ENCODE measurements at places on chromosomes 16 and 17.
A peak's percentile ranks its signal among the peaks of the same experiment; 100 is the strongest.

- DNase-seq = no peak
Measured at GRCh38 chr17:40110026-40110845, 9.8 kb upstream of the NR1D1 start.

- no peak for DNase-seq
Measured at GRCh38 chr16:13873835-13874438, 46.0 kb upstream of the ERCC4 start.

GRCh38 chr16:55035956-55036355, 105.3 kb downstream of the IRX5 start:
- DNase-seq = no peak

GRCh38 chr16:63856537-63856936, 1265.3 kb downstream of the CDH11 start:
- DNase-seq = no peak

DNA sequence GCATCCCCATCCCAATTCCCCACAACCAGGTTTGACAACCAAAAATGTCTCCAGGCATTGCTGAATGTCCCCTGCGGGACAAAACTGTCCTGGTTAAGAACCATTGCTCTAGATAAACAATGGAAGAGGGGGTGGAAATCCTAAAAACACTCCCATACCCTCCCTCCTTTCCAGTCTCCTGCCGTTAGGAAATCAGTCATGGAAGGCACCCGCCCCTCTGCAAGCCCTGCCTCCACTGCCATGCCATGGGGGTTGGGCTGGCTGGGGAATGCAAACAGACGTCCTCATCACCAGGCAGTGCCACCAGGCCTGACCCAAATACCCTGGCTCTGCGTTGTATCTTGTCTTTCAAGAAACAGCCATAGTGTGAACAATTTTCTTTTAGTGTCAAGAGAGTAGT, 57.5 kb downstream of the CYTH1 start:
- DNase-seq = no peak

DNA sequence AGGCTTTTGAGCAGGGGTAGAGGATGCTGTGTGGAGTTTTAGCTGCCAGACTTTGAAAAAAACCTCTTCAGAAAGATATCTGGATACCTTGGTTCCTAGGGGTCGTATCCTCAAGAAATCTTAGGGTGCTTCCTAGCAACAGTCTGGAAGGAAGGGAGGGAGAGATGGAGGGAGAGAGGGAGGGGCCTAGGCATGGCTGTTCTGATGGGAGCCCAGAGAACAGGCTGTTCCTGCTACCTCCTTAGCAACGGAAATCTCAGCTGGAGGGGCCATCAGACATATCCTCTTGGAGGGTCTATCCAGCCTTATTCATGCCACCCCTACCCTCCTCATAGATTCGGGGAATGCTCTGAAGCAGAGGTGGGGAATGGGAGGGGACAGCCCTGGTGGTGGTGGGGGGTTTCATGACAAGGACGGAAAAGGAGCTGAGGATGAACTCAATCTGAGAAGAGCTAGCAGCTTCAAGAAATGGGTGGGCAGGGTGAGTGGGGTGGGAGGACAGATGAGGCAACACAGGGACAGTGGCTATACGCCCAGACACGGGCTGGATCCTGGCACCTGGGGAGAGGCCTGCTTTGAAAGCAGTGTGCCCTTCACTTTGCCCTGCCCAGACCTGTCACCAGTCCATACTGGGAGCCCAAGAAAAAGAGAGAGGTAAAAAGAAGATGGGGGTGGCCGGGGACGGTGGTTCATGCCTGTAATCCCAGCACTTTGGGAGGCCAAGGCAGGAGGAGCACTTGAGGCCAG, 2.9 kb upstream of the THRA start:
- no peak for DNase-seq

DNA sequence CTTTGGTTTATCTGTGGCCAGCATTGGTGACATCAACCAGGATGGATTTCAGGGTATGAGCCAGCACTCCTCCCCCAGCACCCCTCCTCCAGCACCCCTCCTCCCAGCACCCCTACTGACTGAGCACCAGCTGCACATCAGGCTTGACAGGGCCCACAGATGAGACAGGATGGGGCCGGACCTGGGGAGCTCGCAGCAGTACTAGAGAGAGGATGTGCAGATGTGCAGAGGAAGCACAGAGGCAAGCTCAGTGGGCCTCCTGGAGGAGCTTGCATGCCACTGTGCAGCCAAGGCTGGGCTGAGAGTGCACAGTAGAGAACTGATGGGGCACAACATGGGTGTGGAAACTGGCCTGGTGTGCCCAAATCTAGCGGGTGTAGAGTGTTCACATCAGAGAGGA, 16.2 kb downstream of the ITGA3 start:
- DNase-seq = no peak

DNA sequence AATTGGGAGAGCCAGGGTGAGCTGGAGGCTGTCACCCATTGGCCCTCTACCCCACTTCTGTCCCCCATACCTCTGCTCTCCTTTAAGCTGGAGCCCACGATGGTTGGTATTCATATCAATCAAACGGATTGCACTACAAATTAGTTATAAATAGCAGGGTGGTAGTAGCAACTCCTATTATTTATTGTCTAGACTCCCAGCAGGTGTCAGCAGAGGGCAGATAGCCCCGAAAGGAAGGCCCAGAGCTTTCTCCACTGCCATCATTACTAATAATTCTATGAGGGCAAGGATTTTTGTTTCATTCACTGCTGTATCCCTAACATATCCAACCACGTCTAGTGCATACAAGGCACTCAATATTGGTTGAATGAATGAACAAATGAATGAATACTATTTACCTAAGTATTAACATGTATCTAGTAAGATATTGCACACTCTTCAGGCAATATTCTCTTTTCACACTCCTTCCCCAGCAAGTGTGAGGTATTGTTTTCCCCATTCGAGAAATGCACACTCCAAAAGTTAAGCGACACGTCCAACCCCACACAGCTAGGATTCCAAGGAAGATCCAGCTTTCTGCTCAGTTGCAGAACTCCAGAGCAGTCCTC, 6.3 kb downstream of the C17orf50 start:
- DNase-seq = no peak

- DNase-seq = no peak
Measured at GRCh38 chr17:17793378-17794214, 43.2 kb downstream of the SREBF1 start.

- DNase-seq = no peak
Measured at GRCh38 chr16:47722046-47722445, 260.9 kb downstream of the PHKB start.

- no peak for DNase-seq
Measured at GRCh38 chr16:69329369-69330285, 761 bp downstream of the PDF start.

DNA sequence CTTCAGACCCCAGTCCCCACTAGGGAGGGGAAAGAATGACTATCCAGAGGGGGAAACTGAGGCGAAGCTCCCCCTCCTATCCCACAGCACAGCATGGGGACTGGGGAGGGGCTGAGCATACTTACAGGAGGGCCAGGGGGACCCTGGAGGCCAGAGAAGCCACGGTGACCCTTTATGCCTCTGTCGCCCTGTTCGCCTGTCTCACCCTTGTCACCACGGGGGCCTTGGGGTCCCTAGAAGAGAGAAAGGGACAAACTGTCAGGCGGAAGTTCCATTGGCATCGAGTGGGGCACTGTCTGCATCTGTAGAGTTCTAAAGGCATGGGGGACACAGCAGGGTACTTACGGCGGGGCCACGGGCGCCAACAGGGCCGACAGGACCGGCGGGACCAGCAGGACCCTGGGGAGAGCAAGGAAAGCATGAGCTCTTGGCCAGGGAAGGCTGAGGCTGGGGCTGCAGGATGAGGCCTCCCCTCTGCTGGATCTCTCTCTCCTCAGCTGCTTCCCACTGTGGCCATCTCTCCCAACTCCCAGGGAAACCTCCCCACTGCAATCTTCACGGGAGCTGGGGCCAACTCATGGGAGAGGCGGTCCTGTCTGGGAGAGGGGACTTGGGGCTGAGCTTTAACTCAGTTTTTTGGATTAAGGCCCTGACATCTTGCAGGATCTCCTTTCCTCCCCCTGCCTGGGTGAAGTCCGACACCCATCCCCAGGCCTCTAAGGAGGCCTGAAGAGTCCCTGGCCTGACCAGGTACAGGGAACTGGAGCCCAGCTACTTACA, 13.5 kb downstream of the COL1A1 start:
- DNase-seq = no peak

GRCh38 chr16:10181196-10182162, 749 bp downstream of the GRIN2A start:
- no peak for DNase-seq

GRCh38 chr17:76530811-76531485, 6.6 kb downstream of the CYGB start:
- DNase-seq = no peak

DNA sequence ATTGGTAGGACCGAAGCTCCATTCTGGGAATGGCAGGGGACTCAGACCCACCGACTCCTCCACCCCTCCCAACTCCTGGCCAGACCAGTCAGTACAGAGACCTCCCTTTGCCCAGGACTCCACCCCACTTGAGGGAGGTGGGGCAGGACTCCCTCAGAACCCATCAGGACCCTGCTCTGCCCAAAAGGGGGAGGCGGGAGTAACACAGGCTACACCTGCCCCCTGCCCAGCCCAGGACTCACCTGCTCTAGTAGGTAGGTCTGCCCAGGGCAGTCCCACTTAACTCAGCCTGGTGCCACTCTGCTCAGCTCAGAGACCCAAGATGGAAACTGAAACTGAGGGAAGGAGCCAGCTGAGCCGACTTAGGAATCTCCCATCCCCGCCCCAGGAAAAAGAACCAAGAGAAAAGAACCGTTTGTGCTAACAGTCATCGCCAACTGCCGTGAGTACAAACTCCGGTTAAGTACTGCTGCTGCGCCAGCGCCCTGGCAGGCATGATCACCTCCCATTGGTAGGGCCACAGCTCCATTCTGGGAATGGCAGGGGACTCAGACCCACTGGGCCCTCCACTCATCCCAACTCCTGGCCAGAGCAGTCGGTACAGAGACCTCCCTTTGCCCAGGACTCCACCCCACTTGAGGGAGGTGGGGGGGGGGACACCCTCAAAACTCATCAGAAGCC, 503 bp downstream of the DHX58 start:
- DNase-seq = no peak

DNA sequence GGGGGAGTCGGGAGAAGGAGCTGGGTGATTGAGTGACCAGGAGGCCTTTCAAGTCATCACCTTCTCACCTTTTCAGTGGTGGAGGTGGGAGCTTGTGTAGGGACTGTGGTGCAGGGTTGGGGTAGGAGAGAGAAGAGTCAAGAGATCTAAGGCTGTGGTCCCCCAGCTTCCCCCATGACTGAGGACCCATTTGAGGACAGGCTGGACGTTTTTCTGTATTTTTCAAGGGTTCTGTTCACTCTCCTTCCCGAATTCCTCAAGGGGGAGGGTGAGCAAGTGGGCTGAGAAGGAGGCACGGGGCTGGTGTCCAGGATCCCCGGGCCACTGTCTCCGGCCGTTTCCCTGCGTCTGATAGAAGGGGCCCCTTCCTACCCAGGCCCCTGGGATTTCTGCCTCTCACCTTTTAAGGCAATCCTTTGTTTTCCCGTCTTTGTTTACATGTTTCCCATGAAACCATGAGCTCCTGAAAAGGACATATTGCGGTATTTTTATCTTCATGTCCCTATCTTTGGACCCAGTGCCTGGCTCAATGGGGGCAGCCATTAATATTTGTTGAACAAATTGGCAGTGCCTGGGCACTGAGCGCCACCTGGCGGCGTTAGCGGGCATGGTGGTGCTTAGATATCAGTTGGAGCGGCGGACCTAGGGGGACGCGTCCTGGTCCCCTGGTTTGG, 9.2 kb upstream of the CD300A start:
- peak; percentile 46 for DNase-seq

- DNase-seq = no peak
Measured at GRCh38 chr16:3589001-3589400, 11.8 kb upstream of the NLRC3 start.

GRCh38 chr16:7957151-7957550, 624.5 kb downstream of the RBFOX1 start:
- no peak for DNase-seq

- DNase-seq = no peak
Measured at GRCh38 chr16:16145286-16145685, 78.0 kb downstream of the ABCC6 start.

- no peak for DNase-seq
Measured at GRCh38 chr16:11042191-11042590, 97.8 kb downstream of the CLEC16A start.

DNA sequence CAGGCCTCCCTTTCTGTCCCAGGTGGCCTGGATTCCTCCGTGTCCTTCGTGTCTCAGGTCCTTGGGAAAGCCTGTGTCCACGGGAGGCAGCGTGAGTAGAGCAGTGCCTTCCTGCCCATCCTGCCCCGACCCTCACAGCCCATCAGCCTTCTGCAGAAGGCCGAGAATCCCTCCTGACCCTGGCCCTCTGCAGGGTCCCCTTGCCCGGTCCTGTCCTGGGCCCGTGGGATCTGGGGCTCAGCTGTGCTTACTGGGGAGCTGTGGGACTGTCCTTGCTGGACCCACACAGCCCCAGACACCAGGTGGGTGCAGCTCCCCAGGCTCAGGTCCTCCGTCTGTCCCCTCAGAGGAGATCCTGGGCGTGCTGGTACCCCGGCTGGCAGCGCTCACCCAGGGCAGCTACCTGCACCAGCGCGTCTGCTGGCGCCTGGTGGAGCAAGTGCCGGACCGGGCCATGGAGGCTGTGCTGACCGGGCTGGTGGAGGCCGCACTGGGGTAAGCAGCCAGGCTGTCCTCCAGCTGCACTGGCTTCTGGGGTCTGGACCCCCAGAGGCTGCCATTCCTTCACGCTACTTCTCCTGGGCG, 3.9 kb downstream of the TELO2 start:
- no peak for DNase-seq

DNA sequence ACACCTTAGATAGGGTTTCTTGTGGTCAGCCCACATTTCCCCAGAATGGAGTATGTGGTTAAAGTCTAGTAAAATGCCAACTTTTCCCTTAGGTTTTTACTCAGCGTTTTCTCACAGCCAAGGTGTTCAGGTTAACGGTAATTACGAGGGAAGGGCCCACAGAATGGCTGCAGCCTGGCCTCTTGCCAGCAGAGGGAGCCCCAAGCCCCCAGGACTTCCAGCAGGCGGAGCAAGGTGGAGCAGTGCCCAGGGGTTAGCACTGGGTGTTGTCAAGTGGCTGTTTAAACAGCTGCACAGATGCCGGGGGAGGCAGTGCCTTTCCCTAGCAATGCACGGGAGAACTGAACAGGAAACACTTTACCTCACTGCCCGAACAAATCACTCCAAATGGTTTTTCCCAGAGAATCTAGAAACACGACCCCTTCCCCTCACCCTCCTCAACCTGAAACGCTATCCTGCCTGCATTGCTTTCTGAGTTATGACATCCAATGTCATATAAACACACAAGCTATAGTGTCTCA, 6.6 kb downstream of the PHB1 start:
- peak; percentile 49 for DNase-seq
